ENCODE measurements at places on chromosomes 6 and 20.

DNA sequence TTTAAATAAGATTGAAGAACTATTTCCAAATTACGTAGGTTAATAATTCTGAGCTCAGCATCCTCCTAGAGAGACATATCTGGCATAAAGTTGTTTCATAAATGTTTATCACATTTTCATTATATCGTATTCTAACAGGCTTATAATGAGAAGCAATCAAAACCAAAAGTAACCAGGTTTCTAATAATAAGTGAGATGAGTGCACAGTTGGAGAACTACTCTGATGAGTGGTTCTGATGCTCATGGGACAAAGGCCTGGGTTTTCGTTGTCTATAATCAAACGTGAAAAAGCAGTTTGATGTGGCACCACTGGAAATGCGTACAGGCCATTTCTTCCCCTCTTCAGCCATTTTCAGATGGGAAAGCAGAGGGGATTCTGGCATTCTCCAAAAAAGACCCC lies 4.7 kb upstream of the SERPINB6 start:
- no peak overlapping the region for H3K4me3 ChIP-seq
- no peak overlapping the region for H3K27ac ChIP-seq
- no peak for DNase-seq
- H3K27me3 ChIP-seq, result no peaks in the 10 kb centered on the region
- no peaks in the 10 kb centered on the region for H3K36me3 ChIP-seq

GRCh38 chr20:4795394-4795793 lies 73.7 kb downstream of the PRND start:
- H3K27me3 ChIP-seq, result no peaks in the 10 kb centered on the region
- no peak overlapping the region for H3K4me3 ChIP-seq
- no peak for DNase-seq
- H3K36me3 ChIP-seq, result peaks cover 18% of the 10 kb centered on the region
- H3K4me1 ChIP-seq, result no peaks in the 10 kb centered on the region

- H3K36me3 ChIP-seq, result peaks cover 47% of the 10 kb centered on the region
- no peak overlapping the region for H3K4me3 ChIP-seq
- H3K4me1 ChIP-seq, result peaks cover 56% of the 10 kb centered on the region
Observed at GRCh38 chr6:130206479-130206878, 16.3 kb downstream of the SAMD3 start.

DNA sequence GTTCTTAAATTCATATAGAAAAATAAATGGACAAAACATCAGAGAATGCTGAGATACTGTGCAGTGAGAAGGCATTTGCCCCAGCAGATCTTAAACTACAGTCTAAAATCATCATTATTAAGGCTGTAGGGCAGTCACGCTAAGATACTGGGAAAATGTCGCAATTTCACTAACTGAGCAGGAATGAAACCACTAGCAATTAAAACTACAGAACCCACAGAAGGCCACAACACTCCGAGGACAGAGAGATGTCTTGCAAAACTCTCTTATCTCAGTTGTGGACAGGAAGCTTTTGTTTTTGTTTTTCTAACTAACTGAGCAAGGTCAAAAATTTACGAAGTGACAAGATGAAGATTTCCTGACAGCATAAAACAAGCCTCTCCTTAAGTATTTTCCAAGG lies 18.2 kb downstream of the GNAS-AS1 start:
- DNase-seq, result no peak
- H3K4me3 ChIP-seq, result no peak overlapping the region
- no peaks in the 10 kb centered on the region for H3K36me3 ChIP-seq
- no peaks in the 10 kb centered on the region for H3K4me1 ChIP-seq
- peaks cover 4% of the 10 kb centered on the region for H3K27me3 ChIP-seq

DNA sequence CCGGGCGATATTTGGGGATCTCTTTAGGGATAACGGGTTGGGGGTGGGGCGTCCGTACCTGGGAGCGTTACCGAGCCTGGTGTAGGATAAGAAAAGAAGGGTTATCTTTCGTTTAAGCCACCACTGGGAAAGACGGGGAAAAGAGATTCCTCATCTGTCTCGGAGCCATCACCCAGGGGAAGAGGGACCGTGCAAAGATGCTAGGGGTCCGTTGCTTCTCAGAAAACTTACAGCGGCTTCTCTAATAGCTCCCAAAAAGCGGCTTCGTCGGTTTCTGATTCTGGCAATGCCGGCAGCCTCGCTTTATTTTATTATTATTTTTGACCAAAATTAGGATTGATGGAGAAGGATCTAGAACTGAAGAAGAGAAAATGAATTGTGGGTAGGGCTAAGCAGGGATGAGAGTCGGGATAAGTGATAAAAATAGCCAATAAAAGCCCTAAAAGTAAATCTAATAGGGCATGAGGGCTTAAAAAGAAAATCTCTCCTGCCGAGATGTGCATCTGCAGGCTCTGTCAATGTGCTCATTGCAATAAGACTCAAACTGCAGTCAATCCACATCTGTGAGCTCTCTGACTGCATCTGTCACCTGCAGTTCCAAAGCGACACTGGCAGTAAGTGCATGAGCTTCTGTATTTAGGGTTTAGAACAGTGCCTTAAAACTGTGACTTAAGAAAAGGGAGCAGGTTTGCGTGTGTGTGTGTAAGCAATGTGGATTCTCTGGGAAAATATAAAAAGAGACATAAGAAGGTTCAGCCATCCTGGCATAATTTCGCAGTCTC lies 801 bp downstream of the TBPL1 start:
- H3K27ac ChIP-seq, result peak overlapping the region; percentile 81
- no peak for DNase-seq
- peak overlapping the region; percentile 85 for H3K4me3 ChIP-seq
- no peaks in the 10 kb centered on the region for H3K27me3 ChIP-seq

- H3K27ac ChIP-seq, result no peak overlapping the region
- H3K36me3 ChIP-seq, result no peaks in the 10 kb centered on the region
- H3K4me3 ChIP-seq, result no peak overlapping the region
- DNase-seq, result no peak
- no peaks in the 10 kb centered on the region for H3K4me1 ChIP-seq
Observed at GRCh38 chr20:9492067-9492466, 22.3 kb upstream of the LAMP5 start.

GRCh38 chr6:127710668-127711067 lies 133.7 kb downstream of the C6orf58 start:
- no peak overlapping the region for H3K4me3 ChIP-seq
- no peaks in the 10 kb centered on the region for H3K27me3 ChIP-seq
- H3K4me1 ChIP-seq, result no peaks in the 10 kb centered on the region
